HAP-1 (cell line): ENCODE measurements at places on chromosomes 13 and 19.

DNA sequence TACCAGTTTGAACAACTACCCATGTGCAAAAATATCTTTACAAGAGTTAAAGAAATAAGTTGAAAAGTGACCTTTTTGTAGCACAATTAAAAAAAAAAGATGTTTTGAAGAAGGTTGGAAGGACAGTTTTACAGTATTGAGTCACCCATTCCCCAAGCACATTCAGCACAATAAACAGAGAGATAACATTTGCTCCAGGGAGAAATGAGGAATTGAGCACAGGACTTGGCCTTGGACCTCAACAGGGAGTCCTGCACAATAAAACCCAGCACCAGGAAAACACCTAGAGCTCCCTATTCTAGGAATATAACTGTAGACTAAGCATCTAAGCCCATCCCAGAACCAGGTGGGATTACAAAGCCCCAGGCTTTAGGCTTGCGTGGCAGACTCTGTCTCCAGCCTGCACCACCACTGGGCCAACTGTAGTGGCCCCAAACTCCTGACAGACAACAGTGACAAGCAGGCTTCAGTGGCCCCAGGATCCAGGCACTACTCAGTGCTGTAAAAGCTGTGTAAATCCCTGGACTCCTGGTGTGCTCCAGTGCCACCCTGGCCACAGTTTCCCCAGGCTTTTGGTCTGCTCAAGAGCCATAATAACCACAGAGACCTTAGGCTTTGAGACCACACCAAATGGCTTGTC lies 857.2 kb downstream of the SLITRK1 start:
- DNase-seq: no peak

DNA sequence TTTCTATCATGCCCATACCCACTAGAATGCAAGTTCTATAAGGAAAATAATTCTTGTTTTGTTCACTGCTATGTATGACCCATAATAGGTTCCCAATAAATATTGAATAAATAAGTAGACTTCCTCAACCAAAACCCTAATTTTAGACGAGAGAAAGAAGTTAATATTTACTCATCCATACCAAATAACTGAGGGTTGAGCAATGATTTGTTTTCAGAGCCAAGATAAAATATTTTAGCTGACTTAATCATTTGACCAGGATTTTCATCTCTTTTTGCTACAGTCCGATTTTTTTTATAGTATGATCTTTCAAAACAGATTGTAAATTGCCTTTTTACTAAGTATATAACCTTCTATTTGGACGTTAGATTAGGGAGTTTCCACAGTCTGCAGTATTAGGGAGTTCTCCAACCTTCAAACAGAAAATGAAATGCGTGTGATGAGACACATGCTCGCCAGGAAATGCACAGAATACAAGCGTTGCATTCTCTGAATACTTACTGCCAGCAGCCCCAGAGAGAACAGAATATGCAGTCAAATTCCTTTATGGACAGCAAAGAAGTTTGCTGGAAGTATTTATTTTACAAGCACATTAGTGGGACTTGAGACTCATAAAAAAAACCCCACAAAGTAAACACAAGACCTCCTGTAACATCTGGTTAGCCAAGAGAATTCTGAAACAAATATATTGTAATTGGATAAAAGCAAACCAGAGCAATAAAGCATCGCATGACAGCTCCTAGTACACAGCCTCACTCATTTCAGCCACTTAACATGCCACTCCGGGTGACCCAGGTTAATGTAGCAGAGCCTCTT lies 230.0 kb downstream of the MYO16 start:
- no peak for DNase-seq

GRCh38 chr19:41753936-41754529 lies 1.3 kb upstream of the CEACAM6 start:
- peak; percentile 18 for DNase-seq

DNA sequence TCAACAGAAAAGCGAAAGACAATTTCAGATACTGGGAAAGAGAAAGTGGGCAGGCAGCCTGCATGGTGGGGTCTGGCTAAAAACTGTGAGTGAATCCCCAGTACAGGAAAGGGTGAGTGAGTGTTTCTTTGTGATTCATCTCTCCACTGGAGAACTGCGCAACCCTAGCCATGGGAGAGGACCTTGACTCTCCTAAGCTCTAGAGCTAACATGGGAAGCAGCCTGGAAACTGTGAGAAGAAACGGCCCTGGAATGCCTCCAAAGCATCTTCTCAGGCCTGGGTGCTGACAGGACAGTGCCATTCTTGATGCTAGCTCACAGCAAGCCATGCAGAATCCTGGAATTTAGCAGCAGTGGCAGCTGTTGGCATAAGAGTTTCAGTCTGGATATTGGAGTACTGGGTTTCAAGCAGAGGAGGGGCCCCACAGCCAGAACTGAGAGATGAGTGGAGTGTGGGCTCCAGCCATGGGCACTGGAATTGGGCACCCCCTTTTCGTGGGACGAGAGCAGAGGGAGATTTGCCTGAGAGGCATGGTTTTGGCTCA lies 18.7 kb upstream of the SLAIN1 start:
- no peak for DNase-seq

GRCh38 chr13:33649212-33649878 lies 168.6 kb upstream of the RFC3 start:
- DNase-seq: no peak

DNA sequence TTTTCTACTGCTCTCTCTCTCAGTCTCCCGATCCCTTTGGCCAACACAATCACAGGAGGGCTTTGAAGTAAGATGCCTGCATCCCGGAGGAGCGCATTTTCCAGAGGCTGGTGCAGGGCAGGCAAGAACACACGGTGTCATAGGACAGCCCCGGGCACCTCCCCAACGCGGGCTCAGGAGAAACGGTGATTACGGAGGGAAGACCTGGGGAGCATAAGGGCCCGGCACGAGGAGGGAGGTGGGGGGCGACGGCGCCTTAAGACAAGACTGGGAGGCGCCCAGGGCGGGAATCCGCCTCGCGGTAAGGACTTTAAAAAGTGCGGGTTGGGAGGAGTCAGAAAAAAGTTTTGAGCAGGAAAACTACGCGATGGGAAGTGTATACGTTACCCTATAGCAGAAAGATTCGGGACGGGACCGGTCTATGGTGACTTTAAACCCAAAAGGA lies 18.7 kb upstream of the ZNF888 start:
- DNase-seq: no peak

DNA sequence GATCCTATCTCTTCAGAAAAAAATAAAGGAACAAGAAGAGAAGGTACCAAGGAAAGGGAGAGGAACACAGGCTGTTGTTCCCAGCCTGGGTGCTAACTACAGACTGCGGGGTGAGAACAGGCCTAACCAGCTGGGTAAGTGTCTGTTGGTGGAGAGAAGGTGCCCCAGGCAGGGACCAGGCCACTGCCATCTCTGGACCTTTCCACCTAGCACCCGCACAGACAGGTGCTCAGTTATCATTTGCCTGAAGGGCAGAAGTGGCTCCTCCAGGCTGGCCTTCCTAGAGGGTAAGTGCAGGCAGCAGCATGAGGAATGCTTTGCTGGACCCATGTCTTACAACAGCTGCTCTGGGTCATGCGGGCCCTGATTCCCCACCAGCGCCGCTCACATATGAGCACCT lies 10.1 kb downstream of the DNMT1 start:
- DNase-seq: no peak

GRCh38 chr19:31517224-31518180 lies 168.3 kb upstream of the TSHZ3 start:
- no peak for DNase-seq

DNA sequence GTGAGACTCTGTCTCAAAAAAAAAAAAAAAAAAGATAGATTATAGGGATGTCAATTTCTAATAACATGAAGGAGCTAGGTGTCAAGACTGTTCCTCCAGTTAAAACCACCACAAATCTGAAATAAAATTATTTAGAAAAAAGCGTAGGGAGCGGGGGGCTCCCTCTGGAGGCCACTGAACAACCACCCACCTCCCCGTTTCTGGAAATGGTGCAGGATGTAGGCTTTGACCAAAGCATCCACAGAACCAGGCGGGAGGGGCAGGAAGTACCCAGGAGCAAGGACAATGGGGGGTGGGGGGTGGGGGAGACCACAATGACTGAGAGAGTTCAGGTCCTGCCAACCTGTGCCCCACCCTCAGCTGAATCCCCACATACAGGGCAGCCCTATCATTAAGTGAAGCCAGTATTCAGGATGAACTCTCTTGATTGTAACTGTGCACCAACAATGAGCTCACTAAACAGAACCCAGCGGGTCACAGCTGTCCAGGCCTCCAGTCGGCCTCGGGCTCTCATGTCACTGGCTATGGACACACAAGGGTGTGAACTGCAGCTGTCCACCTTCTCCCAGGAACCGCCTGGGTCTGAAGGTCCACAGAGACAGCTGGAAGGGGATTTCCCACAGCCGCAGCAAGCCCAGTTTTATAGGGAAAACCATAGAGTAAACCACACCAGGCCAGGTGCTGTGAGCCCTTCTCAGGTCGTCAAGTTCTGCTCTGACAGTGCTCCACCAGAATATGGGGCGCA lies 6.6 kb downstream of the ZSCAN18 start:
- DNase-seq: no peak

DNA sequence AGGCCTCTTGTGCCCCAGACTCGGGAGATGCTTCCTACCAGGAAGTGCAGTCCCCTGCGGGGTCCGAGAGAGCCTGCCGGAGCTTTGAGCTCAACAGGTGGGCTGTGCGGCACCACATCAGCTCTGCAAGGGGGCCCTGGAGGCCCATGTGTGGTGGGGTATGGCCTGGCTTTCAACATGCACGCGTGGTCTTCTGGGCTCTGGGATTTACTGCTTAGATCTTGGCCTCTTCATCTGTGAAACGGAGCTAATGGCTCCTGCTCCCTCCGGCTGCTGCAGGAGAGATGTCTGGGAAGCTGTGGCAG lies 18.0 kb downstream of the NDUFB7 start:
- DNase-seq: no peak

GRCh38 chr19:7953576-7953975 lies 10.1 kb upstream of the TIMM44 start:
- DNase-seq: no peak

DNA sequence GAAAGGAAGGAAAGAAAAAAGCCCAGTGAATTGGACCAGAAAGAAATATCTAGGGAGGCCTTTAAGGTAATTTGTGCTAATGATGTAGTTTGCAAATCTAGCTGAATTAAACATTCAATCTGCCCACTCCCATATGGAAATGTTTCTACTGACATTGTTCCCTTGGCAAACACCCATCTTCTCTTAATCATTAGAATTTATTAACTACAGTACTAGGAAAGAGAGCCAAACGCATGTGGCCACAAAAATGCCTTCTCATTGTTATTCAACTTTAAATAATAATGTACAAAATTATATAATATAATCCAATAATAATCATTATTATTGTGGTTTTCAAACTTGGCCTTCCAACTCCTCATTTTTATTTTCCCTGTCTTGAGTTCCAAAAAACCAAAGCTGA lies 234.7 kb downstream of the NHLRC3 start:
- DNase-seq: no peak

- DNase-seq: no peak
Measured at GRCh38 chr13:23770428-23770827, 118.8 kb downstream of the MIPEP start.

DNA sequence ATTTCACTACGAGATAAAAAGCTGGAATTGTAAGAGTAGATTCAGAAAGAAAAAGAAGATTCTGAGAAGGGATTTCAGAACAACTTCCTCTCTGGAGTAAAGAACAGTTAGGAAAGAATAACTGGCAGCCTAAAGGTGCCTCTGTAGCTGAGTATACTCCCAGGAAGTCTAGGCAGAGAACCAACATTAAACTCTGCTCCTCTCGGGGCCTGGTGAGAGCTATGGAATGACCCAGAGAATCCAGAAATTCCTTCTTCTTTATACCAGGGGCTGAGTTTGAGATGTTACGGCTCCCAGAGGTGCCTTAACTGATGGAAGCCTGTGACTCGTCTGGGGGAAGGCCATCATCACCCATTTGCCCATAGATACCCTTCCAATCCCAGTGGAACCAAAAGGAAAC lies 39.1 kb downstream of the FAM216B start:
- no peak for DNase-seq

- DNase-seq: no peak
Measured at GRCh38 chr19:56114051-56114777, 6.9 kb downstream of the ZNF787 start.

DNA sequence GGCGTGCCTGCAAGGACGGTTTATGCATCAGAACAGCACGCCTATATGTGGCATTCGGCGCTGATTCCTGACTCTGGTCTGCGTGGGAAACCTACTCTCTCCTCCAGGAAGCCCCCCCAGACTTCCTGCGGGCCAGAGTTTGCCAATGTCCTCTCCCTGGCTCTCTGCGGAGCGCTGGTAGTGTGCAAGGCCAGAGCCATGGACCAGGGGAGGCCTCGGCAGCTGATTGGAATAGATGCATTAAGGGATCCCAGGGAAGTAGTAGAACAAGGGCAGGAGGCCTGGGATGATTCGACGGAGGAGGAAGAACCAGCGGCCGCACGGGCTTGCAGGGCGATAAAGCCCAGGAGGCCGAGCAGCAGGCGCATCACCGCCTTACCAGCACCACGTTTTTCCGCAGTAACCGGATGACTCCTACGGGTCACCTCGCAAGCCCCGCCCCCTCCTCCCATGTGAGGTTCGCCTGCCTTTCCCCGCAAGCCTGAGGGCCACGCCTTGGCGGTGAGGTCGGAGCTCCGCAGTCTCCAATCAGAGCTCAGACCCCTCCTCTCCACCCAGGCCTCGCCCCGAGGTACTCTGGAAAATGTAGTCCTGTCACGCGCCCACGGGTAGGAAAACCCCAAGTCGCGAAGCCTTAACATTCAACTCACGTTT lies 5.0 kb downstream of the CLEC11A start:
- peak; percentile 98 for DNase-seq

- no peak for DNase-seq
Measured at GRCh38 chr13:30443957-30444404, 21.7 kb downstream of the UBE2L5 start.

DNA sequence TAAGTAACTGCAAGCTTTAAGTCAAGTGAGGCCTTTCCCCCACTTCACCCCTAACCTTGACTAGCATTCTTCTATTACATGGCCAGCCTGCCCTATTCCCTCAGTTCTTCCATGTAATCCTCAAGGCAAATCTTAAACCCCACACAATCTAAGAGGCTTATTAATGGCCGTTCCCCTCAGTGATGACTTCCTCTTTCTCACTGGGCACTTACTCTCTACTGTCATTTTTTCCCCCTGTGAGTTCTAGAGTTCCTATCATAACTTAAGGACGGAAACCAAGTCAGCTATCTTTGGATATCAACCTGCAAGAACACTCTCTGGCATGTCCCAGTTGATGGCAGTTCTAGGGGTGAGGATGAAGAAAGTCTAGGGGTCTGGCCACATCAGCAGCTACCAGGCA lies 131.2 kb downstream of the DCLK1 start:
- DNase-seq: no peak

DNA sequence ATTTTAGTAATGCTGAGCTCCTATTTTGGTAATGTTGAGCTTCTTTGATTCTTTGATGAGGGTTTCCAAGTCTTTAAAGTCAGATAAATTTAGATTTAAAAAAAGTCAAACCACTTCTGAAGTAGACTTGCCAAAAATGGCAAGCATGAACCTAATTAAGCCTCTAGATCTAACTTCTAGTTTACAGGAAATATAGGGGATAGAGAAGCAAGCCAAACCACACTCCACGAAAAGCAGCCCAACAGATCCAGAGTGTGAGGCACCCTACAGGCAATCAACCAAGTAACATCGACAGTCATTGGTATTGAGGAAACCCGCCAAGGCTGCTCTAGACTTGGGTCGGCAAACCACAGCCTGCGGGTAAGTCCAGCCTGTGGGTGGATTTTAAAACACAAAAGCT lies 3.7 kb downstream of the GGACT start:
- DNase-seq: no peak

GRCh38 chr19:21580101-21580500 lies 74.7 kb downstream of the ZNF429 start:
- DNase-seq: no peak

- peak; percentile 55 for DNase-seq
Measured at GRCh38 chr19:27774827-27775226, 1438.1 kb downstream of the UQCRFS1 start.
